ENCODE measurements at places on chromosomes 13 and 19.

- no peak for DNase-seq
Observed at GRCh38 chr13:87005511-87005910, 665.7 kb upstream of the SLITRK5 start.

DNA sequence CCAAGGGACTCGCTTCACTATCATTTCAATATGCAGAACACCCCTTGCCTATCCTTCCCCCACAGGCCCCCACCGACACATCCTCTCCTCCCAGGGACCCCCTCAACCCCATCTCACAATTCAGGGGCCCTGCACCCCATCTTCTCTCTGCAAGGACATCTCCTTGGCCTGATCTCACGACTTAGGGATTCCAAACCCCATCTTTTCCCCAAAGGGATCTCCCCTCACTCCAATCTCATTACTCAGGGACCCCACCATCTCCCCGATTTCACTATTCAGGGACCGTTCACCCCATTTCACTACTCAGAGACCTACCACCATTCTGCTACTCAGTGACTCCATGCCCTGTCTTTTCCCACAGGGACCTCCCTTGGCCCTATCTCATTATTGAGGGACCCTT lies 1.4 kb downstream of the MAP2K2 start:
- DNase-seq: no peak

DNA sequence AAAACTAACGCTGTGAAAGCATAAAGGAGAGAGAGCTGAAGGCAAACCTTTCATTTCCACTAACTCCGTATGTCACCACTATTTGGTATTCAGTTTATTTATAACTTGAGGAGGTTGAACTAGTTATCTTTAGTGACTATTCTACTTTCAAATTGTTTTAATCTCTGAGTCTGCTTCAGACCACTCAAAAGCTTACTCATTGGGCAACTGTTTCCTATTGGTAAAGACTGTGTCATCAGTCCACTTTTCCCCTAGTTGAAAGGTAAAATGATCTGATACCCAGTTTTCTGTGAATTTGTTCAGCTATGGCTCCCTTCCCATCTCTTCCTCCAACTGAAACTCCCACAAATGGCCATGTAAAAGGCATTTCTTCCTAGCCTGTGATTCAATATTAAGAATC lies 39.1 kb downstream of the TEX26 start:
- no peak for DNase-seq

GRCh38 chr19:42634409-42635232 lies 39.9 kb upstream of the CEACAM8 start:
- DNase-seq: no peak

DNA sequence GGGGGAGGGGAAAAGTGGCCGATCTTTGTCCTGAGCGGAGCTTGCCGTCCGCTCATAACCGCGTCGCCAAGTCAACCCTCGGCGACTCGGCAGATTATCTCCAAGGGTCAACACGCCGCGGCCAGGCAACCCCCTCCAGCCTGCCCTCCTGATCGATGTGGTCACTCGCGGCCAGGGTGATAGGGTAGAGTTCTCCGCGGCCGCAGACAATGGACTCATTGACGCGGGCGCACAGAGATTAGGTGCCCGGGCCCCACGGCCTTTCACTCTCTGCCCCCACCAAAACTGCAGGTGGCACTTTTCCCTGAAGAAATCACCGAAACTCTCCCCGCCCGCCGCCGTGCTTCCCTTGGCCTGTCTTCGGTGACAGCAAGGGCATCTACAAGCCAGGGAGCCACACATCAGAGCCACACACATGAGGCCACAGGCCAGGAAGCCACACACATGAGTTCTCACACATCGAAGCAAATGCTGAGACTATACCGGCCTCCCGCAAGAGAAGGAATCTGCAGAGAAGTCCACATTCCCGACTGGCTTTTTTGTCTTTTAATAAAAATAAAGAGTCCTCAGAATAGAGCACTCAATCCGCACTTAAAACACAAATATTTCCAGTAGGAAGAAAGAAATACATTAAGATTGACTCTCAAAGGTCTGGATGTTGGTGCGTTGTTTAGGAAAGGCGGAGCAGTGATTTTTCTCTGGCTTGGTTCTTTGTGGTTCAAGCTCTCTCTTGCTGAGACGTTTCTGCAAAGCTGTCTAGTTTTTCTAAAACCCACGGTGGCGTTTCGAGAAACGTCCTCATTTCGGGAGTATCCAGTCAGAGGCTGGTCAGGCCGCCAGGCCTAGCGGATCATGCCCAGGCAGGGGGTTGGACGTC lies 1.5 kb upstream of the PDX1 start:
- DNase-seq: no peak

- no peak for DNase-seq
Observed at GRCh38 chr19:40623403-40624251, 22.5 kb downstream of the LTBP4 start.

DNA sequence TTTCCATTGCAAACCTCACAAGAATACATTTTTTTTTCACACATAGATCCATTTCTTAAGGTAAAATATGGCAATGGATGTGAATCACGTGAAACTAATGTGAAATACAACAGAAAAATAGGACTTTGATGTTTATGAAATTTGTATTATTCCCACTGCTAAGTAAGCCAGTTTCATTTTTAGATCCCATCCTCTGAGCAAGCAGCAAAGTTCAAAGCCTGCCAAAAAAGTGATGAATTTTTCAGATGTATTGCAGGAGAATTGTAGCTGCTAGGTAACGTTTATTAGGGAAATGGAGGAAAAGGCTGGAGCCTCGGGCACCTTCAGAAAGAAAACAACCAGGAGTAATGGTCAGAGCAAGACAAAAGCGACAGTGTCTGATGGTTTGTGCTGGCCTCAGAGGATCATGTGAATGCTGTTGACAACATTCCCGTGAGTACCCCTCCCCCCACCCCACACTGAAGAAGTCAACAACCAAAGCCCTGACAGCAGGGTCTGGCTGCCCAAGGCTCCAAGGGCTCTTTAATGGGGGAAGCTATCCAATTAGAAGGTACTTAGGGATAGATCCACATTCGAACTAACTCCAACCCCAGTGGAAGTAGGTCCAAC lies 95.5 kb downstream of the OXGR1 start:
- no peak for DNase-seq

GRCh38 chr13:111319521-111319920 lies 921 bp upstream of the TEX29 start:
- DNase-seq: no peak

- no peak for DNase-seq
Observed at GRCh38 chr19:44687888-44688287, 11.1 kb upstream of the CEACAM16 start.

DNA sequence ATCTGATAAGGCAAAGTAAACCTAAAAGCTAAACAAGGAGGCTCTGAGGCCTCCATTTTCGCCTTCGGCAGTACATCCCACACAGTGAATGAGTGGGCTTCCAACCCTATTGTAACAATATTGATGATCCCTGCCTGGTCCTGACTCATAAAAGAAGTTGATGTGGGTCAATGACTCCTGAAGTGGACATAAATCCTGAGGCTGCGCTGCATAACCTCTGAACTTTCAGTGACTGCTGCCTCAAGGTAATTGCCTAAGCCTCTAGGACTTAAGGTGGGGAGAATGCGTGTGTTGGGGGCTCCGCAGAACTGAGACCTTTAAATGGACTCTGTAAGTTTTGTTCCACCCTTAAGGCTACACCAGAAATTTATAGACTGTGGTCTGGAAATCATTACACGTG lies 42.6 kb downstream of the SIAH3 start:
- no peak for DNase-seq

DNA sequence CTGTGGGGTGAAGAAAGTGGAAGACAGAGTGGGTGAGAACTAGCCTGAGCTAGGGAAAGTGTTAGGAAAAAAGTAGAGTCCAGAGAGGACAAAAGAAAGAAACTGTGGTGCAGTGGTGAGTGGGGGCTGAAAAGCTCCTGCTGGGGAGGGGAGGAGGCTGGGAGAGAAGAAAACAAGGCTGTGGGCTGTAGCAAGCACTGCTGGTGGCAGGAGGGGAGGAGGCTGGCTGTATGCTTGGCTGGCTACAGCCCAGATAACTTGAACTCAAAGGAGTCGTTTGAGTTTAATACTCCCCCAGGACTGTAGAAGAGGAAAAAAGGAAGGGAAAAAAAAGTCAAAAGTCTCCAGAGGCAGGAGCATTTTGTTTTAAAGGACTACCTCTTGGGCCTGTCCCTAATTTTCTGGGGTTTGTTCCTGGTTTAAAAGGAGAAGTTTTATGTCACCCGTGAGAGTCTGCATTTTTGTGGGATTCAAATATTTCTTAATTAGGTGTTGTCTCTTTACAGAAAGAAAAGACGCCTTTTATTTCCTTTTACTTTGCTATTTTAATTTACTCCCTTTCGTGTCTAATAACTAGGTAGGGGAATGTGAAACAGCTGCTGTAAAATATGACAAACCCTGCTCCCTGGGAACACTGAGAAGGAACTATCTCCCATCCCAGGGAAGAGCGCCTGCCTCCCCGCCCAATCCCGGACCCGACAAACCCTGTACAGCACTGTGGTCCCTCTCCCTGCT lies 21.7 kb downstream of the ZIC5 start:
- no peak for DNase-seq

- no peak for DNase-seq
Observed at GRCh38 chr13:83311886-83312577, 570.2 kb downstream of the SLITRK1 start.

- DNase-seq: no peak
Observed at GRCh38 chr13:40755082-40755700, 15.8 kb downstream of the MRPS31 start.

DNA sequence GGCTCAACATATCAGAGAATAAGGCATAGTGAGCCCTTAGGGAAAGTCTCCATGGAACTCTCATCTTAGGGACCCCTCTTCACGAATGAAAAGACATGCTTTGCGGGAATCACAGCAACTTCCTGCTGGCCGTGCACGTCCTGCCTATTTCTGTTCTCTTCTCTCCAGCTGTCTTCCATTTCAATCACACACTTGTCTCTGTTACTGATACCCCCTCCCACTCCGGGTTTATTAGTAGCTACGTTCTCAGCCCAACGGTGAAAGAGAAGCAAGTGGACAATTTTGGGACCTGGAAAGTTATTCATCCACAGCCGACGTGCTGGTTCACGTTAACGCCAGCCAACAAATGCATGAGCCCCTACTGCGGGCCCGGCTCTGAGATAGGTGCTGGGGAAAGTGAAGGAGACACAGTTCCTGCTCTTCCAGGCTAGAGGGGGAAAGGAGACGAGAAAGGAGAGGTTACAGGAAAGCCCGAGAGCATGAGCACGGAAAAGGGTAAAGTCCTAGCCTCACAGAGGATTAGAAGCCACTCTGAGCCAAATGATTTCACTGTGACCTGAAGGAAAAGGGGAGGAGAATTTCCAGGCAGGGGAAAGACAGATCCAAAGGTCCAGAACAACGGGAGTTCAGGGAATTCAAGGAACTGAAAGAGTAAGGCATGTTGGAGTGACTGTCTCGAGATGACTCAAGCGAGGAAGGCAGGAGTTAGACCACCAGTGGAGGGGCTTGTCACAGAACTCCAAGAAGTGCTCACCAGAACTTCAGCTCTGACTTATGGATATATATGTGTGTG lies 81.8 kb upstream of the CLDN10 start:
- no peak for DNase-seq

DNA sequence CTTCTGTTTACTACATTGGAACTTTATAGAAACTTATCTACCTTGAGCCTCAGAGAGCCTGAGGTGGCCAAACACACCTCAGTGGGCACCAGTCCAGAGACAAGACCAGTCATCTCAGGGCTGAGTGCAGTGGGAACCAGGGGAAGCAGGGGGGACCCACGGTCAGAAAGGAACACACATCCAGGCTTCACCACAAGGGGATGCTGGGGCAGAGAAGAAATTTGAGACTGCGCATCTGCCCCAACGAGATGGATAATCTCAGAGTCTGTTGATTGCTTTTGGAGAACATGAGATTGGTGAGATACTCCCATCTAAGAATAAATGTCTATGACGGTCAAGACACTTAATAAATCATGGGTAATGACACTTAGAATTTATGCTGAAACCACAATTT lies 98.7 kb downstream of the DOCK9 start:
- no peak for DNase-seq

GRCh38 chr13:100940658-100941057 lies 266.1 kb upstream of the TMTC4 start:
- DNase-seq: no peak

- no peak for DNase-seq
Observed at GRCh38 chr19:49701271-49701786, 10.4 kb downstream of the CPT1C start.

- no peak for DNase-seq
Observed at GRCh38 chr13:109846185-109846584, 59.8 kb upstream of the IRS2 start.

GRCh38 chr19:10207026-10207425 lies 12.3 kb upstream of the DNMT1 start:
- DNase-seq: no peak

- DNase-seq: no peak
Observed at GRCh38 chr13:35767256-35767976, 290.9 kb upstream of the MAB21L1 start.

DNA sequence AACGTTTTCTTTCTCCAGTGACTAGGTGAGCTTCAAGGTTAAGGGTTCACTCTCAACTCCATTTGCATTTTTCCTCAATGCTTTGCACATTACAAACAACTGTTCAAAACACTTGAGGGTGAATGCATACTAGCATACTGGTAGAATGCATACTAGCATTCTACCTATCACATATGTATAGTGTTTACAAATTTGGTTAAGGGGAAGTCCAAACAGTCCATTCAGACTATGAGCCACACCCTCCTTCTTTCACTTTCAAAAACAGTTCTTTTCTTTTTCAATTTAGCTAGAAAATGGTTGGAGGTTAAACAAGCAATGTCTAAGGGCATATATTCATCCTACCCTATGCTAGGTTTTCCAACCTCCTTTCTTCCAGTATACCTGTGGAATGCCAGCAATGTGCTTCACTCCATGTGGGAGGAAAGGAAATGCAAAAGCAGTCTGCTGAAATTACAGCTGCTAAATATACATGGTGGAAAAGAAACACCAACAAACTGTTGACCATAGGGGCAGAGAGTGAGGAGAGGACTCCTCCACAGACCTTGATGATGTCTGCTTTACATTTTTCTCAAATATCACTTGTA lies 102.6 kb downstream of the DOCK9 start:
- no peak for DNase-seq

DNA sequence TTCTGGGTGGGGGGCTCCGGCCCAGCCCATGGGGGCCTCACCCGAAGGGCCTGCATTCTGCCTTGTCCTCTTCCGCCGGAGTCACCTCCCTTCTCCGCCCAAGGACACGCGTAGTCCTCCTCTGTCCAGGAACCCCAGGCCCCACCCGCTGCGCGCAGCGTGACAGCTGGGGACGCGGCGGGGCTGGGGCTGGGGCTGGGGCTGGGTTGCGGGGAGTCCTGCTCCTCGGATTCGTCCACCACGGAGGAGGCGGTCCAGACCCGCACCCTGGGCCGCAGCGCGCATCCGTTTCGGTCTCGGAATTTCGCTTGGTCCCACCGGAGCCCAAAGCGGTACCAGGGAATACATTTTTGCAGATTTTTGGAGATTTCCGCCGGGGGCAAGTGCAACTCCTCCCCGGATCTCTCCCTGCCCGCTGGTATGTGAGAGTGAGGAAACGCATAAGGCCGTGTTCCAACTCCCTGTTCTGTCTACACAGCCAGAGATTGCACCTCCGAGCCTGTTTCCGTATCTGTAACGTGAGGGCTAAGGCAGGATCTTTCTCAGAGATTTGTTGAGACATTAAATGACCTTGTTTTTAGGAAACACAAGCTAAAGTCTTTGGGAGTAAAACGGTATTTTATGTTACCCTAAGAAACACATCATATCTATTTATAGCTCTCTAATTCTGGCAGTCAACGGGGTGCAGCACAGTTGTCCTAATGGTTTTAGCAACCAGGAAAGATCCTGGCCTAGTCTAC lies at the start of gene COX7A1:
TSS of gene COX7A1 (minus strand) at position 96 of the 740 bp plus-strand sequence. CDS start at position 56, 40 bp downstream.
- no peak for DNase-seq

- DNase-seq: no peak
Observed at GRCh38 chr13:30300596-30300995, 6.8 kb downstream of the KATNAL1 start.

All from activated gamma-delta T cell treated with Interleukin-2 at 50 U/mL for 16 hours (primary cell).